ENCODE measurements at places on chromosomes 1 and 21.

DNA sequence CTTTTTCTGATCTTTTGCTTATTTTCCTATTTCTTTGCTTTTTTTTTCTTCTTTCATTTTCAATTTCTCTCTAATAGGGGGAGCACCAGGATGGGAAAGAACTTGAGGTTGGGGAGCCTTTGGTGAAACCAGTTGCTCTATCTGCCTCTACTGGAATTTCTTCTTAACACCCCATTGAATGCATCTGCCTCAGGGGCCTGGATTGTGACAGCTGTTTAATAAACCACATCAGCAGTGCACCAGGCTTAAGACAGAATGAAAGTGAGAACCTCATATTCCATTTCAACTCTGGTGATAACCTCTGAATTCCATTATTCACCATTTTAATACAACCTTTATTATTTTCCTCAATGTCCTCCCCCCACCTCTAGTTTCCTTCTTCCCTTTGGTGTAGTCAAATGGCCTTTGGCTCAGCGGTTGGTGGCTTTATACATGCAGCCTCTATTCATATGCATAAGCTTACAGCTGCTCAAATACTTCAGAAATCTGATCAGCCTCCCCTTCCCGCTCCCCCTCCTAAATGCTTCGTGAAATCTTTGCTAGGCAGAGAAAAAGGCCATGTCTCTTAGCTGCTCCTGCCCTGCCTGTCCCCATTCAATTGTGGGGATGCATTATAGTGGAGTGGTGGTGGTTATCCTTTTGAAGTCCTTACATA is 537.3 kb upstream of the PLXNA2 start:
- DNase-seq, result peak; percentile 11

GRCh38 chr1:59352065-59352464 is 55.2 kb downstream of the FGGY start:
- DNase-seq, result no peak

DNA sequence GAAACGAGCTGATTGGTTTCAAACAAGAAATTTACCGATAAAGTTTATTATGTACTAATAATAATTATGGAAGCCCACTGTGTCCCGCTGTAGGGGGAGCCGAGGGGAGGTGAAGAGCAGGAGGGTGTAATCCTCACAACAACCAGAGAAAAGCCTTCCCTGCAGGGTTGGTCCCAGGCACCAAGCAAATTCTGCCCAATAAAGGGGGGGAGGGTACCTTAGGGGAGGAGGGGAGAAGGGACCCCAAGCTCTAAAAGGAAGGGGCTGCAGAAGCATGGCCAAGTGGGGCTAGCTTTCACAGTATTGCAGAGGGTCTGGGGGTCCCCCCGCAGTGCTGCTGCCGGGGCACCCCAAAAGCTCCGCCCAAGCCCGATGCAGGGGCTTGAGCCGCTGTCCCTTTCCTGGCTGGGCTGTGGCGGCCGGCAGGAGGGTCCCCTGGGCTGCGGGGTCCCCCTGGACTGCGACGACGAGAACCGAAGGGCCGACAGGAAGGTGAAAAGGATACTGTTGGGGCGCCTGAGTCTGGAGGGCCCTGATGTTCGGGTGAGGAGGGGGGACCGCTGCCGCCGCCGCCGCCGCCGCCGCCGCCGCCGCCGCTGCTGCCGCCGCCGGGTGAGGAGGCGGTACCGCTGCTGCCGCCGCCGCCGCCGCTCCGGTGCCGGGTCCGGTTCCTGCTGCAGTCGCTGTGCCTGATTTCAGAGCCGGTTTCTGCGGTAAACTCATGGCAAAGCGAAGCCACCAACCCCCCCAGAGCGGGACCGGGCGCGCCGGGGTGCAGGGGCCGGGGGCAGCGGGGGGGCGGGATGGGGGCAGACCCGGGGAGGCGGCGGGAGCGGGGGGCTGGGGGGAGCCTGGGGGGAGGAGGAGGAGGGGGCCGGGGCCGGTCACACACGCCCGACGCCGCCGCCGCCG is 771 bp downstream of the EIF4G3 start:
- peak; percentile 41 for DNase-seq

GRCh38 chr1:100717218-100717617 is 2.3 kb upstream of the VCAM1 start:
- no peak for DNase-seq
